ENCODE measurements at places on chromosomes 1 and 21. TPM values are rescaled to one million over a fixed set of nuclear protein-coding genes. Genes with fewer than 3 reads are reported as not detected.

GRCh38 chr1:199336745-199337640 lies 690.5 kb upstream of the NR5A2 start:
- no peak for DNase-seq

DNA sequence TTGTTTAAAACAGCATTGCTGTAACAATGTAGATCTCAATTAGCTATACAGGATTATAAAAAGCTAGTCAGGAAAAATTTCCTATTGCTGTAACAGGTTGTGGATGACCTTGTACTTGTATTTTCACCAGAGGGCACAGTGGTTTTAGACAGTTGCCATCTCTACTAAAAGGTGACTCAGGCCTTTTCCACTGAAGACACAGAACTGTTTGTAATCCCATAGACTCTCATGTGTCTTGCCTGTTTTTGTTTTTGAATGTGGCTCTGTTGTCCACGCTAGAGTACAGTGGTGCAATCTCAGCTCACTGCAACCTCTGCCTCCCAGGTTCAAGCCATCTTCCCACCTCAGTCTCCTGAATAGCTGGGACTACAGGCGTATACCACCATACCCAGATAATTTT lies 5.9 kb downstream of the MTFR1L start:
- DNase-seq = no peak

FMO3 gene
- total RNA-seq = 0.55 TPM

GRCh38 chr1:40717065-40717464 lies 25.6 kb downstream of the NFYC start:
- DNase-seq = no peak

- DNase-seq = no peak
These were observed 134.5 kb upstream of the LYPLAL1 start for GRCh38 chr1:219039017-219039681.

- no peak for DNase-seq
These were observed 22.5 kb downstream of the ERRFI1 start for GRCh38 chr1:8003438-8004112.

DNA sequence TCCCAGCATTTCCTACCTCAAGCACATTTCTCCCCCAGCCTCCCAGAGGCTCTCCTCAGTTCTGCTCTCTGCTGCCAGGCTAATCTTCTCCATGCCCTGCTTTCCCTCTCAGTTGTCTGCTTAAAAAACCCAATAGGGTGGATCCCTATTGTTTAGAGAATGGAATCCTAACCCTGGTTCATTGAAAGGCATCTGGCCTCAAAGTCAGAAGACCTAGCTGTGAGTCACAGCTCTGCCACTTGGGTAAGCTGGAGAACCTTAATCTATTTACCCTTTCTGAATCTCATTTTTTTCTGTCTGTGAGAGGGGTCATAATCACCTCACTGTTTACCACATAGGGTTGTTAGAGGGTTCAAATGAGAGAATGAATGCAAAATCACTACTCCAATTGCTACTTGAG lies 12.5 kb upstream of the MYOC start:
- DNase-seq = no peak

DNA sequence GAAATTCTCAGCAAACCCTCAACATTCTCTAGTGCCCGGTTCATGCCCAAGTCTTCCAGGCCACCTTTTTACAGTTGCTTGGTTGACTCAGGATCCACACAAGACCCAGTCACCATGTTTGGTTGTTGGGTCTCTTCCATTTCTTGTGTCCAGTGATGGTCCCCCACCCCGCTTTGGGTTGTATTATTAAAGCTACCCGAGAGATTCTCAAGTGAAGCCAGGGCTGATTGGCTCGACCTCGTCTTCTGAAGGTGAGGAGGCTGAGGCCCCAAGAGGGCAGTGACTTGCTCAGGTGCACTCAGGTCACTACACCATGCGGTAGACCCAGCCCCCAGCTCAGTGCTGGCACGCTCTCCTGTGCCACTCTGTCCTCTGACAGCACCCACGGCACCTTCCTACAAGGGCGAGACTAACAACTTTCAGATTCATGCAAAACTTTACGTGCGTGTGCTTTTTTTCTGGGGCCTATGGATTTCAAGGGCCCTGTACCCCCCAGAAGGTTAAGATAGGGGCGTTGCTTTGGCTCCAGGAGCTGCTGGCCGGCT lies 50.3 kb downstream of the CAPN9 start:
- DNase-seq = no peak

CYP4Z1 gene
- 8.9 TPM for total RNA-seq

PEAR1 gene
- 3.5 TPM for total RNA-seq

Data from stomach (tissue), 19 donors.